ENCODE measurements at places on chromosomes 6 and 20.
A peak's percentile ranks its signal among the peaks of the same experiment; 100 is the strongest.

GRCh38 chr20:59827138-59828056, 106.0 kb downstream of the SYCP2 start:
- DNase-seq, result no peak

GRCh38 chr6:72770959-72771358, 149.1 kb downstream of the KCNQ5 start:
- DNase-seq, result no peak

- DNase-seq, result no peak
Measured at GRCh38 chr6:88167352-88167937, 1.3 kb upstream of the CNR1 start.

GRCh38 chr6:4942673-4943009, 61.2 kb downstream of the RPP40 start:
- DNase-seq, result no peak

- DNase-seq, result peak; percentile 87
Measured at GRCh38 chr20:48776306-48776705, 51.5 kb downstream of the PREX1 start.

DNA sequence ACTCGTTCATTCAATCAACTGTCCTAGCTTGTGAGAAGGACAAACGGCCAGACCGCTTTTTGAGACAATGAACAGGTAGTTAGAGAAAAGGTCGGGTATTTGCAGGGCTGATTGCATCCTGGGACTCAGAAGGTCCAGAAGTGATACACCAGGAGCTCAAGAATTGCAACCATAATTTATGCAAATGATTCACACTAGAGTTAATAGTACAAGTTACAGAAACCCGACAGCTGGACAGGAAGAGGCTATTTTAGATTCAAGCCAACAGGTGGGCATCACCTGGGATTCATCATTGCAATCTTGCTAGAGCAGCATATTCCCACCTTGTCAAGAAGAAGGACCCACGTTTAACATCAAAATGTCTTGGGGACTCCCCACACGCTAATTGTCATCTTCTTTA, 83.5 kb downstream of the TNFAIP3 start:
- DNase-seq, result no peak

GRCh38 chr20:2602046-2602735, 50.2 kb upstream of the NOP56 start:
- DNase-seq, result no peak

DNA sequence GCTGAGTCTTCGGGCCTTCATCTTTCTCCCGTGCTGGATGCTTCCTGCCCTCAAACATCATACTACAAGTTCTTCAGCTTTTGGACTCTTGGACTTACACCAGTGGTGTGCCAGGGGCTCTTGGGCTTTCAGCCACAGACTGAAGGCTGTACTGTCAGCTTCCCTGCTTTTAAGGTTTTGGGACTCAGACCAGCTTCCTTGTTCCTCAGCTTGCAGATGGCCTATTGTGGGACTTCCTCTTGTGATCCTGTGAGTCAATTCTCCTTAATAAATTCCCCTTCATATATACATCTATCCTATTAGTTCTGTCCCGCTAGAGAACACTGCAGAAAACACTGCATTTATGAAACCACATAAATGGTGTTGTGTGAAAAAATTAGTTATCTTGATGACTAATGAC, 13.9 kb upstream of the BCLAF1 start:
- DNase-seq, result peak; percentile 29

GRCh38 chr6:104983776-104984175, 26.9 kb downstream of the LIN28B start:
- no peak for DNase-seq

- peak; percentile 94 for DNase-seq
Measured at GRCh38 chr6:63352544-63353285, 32.9 kb upstream of the LGSN start.

DNA sequence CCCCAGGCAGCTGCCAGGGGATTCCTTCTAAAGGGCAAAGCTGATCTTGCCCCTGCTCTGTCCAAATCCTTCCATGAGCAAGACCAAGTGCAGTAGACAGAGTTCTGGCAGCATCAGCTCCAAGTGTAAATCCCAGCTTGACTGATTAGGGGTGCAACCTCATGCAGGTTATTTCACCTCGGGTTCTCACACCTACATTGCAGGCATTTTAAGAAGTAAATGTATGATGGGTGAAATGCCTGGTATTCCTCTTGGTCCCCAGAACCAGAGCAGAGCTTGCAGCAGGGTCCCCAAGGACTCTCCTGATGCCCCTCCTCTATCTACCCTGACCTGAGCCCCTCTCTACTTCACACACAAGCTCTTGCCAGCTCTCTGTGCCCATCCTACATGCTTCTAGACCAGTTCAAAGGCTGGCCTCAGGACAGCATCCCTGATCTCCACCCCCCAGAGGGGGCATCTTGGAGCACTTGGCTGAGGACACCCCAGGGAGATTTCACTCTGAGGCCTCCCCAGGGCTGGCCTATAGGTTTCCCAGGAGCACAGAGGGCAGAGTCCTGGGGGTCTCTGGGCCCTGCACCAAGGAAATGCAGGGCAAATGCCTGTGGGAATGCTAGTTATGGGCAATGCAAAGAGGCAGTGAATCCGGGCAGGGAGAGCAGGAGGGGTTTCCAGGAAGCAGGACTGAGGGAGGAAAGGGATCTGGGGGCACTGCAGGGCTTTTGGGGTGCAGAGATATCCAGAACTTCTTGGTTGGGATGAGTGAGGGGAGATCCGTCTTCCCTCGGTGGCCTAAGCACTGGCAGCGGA, 1.0 kb downstream of the LZTS3 start:
- DNase-seq, result no peak

Data from suppressor macrophage treated with lipopolysaccharide for 4 hours (primary cell).